ENCODE measurements at places on chromosomes 5 and 9.

DNA sequence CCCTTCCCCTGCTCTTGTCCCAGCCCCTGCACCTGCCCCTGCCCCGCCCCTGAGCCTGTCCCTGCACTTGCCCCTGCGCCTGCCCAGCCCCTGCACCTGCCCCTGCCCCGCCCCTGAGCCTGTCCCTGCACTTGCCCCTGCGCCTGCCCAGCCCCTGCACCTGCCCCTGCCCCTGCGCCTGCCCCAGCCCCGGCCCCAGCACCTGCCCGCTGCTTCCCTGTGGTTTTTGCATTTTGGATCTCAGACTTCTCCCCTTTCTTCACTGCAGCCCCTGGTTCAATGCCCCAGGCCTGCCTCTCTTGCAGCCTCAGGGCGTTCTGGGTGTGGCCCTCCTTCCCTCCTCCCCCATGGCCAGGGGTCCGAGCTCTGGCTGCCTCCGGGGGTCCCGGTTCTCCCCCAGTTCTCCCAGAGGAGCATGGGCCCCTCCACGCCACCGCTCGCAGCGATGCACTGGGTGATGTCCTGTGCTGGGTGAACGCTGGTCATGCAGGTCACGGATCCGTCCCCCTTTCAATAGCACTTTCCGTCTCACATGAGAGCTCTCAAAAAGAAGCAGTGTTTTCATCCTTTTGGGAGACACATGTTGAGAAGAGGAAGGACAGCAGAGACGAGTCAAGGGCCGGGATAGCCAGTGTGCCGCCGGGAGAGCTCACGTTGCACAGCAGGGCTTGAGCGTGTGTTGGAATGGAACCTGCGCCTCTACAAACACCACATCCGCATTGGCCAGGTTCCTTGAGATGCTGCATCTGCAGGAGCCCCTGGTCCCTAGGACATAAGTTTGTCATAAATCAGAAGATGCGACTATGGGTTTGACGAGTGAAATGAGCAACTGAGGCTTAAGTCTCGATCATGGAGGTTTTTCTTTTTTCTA is 44.0 kb upstream of the IRX4 start:
- no peak for DNase-seq

DNA sequence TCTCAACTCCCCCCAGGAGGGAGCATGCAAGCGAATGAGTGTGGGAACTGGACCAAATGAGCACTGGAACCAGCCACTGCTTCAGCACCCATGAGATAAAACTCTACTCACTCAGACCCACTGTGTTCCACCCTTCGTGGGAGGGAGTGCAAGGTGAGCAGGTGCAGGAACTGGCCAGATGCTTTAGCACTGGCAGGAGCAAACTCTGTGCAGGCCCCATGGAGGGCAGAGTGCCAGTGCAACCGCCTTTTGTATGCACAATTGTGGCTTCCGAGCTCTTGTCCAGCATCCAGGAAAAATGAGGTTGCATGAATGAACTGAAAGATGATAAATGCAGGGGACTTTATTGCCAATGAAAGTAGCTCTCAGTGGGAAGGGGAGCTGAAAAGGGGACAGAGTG is 67.4 kb upstream of the CCDC112 start:
- DNase-seq = no peak

DNA sequence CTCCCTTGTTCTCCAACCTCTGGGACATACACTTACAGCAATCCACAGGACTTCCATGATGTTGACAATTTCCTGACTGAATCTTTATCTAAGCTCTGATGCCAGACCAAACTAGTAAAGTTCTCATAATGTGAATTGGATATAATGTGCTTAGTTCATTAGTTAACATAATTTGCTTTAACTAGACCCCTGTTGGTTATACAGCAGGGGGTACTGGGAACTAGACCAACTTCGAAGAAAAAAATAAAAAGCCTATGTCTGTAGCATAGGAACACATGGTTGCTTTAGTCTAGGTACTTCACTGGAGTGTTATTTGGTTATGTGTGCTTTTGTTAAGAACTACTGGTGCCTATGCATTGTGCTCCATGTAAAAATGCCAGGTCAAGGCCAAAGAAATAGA is 173.8 kb downstream of the ADAMTS6 start:
- DNase-seq = no peak

DNA sequence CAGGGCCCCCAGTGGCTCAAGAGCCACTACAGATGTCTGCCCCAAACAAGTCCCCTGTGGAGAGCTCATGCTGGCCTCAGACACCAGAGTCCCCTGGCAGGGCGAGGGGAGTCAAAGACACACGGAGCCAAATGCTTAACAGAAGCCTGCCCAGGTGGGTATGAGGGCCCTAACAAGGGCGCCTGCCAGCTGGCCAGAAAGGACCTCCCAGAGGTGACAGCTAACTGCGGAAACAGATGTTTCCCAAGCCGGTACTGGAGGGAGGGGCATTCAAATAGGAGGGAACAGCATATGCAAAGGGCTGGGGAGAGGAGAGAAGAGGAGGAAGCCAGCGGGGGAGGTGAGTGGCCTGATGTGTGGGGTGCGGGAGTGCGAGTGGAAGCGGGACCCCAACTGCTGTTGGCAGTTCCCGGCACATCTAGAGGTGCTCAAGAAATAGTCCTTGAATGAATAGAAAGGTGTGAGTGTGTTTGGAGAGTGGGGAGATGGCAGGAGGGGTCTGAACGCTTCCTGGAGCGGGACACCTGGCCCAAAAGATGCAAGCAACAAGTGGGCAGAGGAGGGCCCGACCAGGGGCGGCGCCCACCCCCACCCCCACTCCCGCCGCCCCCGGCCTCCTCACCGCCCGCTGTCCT is 824 bp downstream of the MXD3 start:
- DNase-seq = peak; percentile 9

GRCh38 chr5:1555011-1555807 is 31.4 kb upstream of the LPCAT1 start:
- peak; percentile 72 for DNase-seq

DNA sequence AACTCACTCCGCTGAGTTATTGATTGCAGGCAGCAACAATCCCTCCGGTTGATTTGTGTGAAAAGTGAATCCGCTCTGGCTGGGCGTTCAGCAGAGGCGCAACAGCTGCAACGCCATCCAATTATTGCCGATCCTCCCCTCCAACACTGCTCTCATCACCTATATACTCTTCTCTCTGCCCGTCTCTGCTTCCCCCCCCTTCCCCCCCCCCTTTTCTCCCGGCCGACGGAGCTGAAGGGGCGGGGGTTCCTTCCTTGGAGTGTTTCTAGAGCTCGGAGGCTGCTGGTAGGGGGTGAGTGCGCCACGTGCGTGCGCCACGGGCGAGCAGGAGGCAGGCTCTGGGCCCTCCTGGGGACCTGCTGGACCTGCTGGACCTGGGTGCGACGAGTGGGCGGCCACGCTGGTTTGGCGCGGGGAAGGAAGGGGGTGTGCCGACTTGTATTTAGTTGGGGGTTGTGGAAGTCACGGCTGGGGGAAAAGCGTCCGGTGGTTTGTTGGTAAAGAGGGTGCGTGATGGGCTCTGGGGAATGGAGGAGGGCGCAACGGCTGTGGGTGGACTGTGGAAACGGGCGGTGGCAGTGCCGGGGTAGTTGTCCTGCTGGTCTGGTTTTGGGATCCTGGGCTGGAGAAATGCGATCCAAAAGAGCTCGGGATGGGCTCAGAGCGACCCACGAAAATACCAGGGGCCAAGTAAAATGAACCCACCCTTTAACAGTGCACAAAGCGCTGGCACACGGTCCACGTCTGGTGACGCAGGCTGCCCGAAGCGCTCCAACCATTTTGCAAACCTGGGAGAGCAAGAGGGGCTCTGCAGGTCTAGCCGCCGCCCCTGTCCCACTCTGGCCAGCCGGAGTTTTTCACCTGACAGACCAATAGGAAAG is 6.4 kb upstream of the MEF2C start:
- no peak for DNase-seq

GRCh38 chr5:170105642-170106611 is at the start of gene FOXI1:
FOXI1 (plus strand) TSS chr5:170105897; CDS start chr5:170105958, 61 bp downstream.
- no peak for DNase-seq

DNA sequence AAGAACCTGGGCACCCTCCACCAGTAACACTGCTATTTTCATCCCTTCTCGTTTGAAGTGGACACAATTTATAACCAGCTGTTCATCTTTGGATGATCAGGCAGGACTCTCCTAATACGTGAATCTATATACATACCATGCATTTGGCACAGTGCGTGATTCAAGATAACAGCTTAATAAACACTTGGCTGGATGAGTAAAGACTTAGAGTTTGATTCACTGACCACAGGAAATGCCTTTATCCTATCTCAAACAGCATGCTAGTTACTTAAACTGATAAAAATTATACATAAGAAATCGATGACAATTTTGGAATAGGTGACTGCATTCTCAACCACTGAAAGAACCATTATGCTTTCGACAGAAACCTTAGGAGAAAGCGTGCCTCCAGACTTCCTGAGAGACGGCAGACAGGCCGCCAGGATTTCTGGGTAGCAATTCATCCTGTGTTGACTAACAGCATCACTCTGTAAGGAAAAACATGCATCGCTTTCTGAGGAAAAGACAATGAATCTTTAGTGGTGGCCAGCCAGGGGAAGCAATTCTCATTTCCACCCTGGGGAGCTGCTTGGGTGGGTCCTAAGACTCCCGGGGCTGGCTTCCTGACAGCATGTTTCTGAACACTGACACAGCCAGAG is 9.7 kb downstream of the MRPL36 start:
- no peak for DNase-seq

DNA sequence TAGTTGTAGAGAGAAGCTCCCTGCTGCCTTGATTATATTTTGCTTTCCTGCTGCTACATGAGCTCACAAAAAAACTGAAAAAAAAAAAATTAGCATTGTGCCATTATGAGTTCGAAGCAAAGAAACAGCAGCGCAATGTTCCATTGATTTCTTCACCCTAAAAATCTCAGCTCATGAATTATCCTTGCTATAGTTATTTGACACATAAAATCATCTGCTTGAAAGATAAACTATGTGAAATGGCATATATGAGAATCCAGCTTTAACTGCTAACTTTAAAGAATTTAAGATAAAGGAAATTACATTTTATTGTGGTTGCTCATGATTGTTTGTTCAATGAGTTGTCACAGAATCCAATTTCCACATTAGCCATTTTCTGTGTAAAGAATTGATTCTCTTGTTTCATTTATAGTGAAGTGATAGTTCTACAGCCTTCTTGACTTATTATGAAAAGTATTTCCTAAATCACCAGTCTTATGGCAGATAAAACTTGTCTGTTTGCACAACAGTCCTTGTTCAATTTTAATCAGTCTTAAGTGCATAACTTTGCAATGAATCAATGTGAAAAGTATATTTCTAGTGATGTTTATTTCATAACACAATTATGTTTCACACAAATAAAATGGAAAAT is 1275.0 kb upstream of the CDH9 start:
- DNase-seq = no peak

GRCh38 chr9:19451240-19452087 is 42.7 kb downstream of the ACER2 start:
- DNase-seq = no peak

DNA sequence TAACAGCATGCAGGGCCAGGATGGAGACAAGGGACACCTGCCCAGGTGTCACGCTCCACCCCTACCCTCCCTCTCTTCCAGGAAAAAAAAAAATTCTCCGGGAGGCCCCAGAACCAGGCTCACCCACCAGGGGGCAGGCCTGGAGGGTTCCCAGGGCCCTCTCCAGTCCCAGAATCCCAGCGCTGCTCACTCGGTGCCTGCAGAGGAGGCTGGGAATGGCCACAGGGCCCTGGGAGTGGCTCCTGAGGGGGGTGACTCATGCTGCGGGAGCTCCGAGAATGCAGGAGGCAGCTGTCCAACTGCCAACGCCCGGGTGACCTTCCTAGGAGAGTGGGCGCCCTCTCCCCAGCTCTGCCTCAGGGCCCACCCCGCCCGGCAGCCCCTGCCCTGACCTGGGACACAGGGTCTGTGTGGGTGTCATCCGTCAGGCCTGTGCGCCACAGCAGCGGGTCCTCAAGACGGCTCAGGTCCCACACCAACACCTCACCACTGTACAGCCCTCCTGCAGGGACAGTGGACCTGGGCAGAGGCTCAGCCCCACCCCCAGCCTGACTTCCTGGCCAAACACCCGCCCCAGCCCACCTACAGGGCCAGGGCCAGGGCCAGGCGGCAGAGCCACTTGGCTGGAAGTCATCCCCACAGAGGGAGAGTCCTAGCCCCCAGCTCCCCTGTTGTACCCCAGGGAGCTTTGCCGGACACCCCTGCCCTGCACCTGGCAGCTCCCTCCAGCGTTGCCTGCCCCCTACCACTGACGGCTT is 21.2 kb downstream of the DYNC2I2 start:
- DNase-seq = peak; percentile 68

DNA sequence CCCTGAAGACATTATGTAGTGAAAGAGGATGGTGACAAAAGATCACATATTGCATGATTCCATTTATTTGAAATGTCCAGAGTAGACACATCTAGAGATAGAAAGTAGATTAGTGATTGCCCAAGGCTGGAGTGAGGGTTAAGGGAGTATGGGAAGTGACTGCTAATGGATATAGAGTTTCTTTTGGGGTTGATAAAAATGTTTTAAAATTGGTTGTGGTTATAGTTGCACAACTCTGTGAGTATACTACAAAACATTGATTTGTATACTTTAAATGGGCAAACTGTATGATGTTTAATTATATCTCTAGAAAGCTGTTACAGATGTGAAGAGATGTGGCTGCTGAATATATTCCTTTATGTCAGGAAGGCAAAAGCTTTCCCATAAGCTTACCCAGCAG is 202.8 kb downstream of the CCDC171 start:
- no peak for DNase-seq

- no peak for DNase-seq
Observed at GRCh38 chr5:174725991-174726601, 1.7 kb downstream of the MSX2 start.
